ENCODE measurements at places on chromosomes 11 and 22.
A peak's percentile ranks its signal among the peaks of the same experiment; 100 is the strongest.

GRCh38 chr22:41367680-41368542 is 13.8 kb upstream of the TEF start:
- DNase-seq = peak; percentile 14

DNA sequence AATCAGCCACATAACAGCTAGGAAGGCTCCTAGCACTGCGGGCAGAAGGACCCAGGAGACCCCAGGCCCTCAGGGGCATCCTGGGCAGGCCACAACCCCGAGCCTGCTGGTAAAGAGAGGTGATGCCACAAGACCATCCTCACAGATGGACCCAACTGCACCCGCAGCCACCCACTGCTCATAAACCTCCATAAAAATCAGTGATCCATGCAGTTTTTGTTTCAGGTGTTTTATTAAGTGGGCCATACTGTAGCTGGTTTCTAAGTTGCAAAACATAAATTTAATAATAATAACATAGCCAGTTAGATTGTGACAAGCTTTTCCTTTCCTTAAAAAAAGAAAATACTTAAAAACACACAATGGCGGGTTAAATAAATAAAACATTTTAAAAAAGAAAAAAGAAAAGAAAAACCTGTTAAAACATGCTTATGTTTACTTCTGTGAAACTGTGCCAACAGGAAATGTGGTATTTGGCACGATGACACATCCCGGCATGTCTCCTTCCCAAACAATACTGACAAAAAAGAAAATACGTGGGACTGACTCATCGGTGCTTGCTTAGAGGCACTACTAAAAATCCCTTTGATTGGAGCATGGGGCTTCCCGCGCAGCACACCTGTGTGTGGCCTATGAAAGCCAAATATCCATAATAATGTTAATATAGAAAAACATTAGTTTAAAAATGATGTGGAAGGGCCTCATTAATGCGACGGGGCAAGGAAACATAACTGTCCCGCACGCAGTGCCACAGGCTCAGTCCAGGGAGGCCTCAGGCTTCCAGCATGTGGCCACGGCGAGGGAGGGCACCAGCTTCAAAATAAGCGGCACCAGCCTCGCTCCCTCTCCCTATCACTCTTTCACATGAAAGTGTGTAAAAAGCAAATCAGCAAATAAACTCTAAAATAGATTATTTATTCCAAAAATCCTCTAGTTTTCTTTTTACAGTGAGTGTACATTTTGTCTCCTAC is 47.5 kb upstream of the SCUBE2 start:
- DNase-seq = peak; percentile 93

- DNase-seq = no peak
Observed at GRCh38 chr11:74696500-74696899, 34.7 kb downstream of the CHRDL2 start.

GRCh38 chr11:33857933-33858371 is 33.9 kb downstream of the LMO2 start:
- DNase-seq = peak; percentile 64

GRCh38 chr22:32810555-32811133 is 9.1 kb downstream of the TIMP3 start:
- DNase-seq = no peak

- DNase-seq = peak; percentile 53
Observed at GRCh38 chr22:24996420-24996952, 44.0 kb downstream of the KIAA1671 start.

DNA sequence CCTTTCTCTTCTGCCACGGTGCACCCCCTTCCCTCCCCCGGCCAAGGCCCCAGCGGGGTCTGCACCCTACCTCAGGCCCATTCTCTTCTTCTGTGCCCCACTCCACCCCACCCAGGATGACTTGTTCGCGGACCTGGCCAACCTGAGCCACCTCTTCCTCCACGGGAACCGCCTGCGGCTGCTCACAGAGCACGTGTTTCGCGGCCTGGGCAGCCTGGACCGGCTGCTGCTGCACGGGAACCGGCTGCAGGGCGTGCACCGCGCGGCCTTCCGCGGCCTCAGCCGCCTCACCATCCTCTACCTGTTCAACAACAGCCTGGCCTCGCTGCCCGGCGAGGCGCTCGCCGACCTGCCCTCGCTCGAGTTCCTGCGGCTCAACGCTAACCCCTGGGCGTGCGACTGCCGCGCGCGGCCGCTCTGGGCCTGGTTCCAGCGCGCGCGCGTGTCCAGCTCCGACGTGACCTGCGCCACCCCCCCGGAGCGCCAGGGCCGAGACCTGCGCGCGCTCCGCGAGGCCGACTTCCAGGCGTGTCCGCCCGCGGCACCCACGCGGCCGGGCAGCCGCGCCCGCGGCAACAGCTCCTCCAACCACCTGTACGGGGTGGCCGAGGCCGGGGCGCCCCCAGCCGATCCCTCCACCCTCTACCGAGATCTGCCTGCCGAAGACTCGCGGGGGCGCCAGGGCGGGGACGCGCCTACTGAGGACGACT is 15.9 kb downstream of the RTN4RL2 start:
- no peak for DNase-seq

GRCh38 chr11:83574519-83574918 is 288.4 kb upstream of the CCDC90B start:
- DNase-seq = no peak

DNA sequence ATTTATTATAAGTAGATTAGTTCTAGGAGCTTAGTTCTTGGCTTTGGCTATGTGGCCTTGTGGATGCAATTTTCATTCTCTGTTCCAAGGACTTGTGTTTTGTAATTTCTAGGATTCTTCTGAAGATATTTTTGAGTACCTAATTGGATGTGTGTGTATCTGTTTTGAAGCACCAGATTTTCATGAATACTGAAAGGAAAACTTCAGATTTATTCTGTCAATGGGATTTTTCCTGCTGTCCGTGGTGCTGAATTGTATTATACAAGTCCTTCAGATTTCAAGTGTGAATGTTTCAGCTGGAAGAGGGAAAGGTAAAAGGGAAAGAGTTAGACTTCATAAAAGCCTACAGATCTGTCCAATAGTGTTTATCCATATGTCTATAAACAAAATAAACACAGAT is 18.2 kb upstream of the SYN3 start:
- DNase-seq = peak; percentile 2

DNA sequence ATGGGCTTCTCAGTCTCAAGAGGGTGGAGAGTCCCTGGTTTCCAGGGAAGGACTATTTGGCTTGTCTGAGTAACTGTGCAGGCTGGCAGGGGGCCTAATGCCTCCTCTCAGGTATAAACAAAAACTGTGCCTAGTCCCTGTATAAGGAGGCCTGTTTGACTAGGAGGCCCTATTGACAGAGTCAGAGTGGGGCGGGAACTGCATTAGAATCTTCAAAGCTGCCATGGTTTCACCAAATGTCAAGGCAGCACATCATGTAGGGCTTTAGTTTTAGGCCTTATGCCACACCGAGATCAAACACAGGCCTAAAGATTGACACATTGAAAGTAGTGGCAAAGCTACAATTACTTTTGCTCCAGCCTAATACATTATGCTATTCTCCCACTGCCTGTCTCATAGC is 611.5 kb upstream of the B3GAT1 start:
- DNase-seq = no peak

DNA sequence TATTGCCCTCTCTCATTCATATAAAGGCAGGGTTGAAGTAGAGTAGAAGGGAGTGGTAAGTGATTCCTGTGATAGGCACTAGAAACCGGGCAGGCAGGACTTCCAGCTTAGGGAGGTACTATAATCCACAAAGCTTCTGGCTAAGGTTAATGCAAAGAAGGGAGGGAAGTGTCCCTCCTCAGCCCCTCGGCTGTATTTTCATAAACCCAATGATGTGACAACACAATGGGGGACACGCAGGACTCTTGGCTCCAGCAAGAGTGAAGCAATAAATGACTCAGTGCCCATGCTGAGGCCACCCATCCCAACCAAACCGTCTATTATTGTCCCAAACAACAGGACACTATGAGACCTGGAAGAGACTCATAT is 90.7 kb downstream of the ETS1 start:
- no peak for DNase-seq

- DNase-seq = no peak
Observed at GRCh38 chr11:18151581-18151980, 19.2 kb downstream of the MRGPRX3 start.

DNA sequence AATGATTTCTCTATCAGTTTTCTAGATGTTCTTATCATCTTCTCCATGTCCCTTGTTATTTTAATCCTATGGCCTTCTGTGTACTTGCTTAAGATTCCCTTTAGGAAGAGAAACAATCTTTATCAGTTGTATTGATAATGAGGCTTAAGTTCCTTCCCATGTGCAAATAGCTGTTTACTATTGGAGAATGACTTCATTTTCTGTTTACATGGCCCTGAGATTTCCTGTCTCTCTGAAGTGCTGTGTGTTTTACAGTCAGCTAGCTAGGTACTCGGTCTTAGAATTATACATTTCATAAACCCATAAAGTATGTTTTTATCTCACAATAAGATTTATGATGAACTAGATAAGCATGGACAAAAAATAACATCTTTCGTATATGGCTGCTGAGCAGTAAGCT is 67.5 kb upstream of the CCDC179 start:
- DNase-seq = no peak

DNA sequence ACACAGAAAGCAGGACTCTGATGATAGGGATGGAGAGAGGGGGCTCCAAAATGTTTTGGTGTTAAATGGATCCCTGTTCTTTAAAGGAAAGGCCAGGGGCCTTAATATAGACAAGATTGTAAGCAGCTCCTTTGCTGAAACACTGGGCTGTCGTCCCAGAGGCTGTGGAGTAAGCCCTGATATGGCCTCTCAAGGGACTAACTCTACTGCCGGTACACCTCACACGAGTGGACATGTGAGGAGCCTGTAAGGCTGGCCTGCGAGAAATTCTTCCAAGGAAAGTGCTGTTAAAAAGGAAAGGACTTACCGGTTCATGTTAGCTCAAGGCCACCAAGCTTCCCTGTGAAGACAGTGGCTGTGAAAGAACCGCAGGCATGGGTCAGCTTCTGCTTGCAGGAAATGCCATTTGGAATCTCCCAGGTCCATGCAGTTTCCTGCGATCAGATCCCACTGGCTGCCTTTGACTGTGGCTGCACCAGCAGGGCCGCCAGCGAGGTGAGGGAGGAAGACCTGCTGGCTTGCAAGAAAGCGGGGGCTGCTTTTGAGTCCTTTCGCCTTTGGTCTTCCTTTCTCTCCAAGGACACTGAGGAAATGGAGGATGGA is 106.6 kb downstream of the PRR5L start:
- no peak for DNase-seq

DNA sequence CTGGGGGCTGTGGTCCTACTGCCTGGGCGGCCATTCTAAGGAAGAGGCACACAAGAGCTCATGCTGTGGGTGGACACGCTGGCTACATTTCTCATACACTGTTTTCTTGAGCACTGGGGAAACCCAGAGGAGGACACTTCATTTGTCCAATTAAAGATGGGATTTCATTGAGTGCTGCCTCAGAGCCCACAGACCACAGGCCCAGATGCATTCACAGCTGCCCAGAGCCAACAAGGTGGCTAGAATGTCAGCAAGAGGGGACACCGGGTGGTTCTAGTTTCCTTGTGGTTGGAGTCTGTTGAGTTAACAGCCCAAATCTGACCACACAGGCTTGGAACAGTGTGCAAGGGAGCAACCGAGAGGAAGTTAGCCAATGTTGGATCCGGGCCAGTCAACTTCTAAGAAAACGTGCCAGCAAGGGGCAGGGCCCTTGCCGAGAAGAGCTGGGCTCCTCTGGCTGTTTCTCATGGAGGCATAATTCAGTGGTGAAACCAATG is 35.0 kb upstream of the SORL1 start:
- peak; percentile 97 for DNase-seq

- DNase-seq = no peak
Observed at GRCh38 chr22:28222052-28222451, 303.0 kb upstream of the PITPNB start.

DNA sequence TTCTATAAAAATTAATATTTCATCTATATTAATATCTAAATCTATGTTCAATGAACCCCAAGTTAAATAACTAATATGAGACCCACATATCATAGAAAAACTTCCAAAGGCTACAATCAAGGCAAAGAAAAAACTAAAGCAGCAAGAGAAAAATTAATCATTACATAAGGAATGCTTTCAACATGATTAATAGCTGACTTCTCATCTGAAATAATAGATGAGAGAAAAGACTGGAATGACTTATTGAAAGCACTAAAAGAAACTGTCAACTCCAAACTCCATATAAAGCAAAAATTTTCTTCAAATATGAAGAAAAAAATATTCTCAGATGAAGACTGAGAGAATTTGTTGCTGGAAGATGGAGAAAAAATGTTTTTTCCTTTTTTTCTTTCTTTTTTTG is 13.0 kb downstream of the TRIM5 start:
- DNase-seq = no peak

DNA sequence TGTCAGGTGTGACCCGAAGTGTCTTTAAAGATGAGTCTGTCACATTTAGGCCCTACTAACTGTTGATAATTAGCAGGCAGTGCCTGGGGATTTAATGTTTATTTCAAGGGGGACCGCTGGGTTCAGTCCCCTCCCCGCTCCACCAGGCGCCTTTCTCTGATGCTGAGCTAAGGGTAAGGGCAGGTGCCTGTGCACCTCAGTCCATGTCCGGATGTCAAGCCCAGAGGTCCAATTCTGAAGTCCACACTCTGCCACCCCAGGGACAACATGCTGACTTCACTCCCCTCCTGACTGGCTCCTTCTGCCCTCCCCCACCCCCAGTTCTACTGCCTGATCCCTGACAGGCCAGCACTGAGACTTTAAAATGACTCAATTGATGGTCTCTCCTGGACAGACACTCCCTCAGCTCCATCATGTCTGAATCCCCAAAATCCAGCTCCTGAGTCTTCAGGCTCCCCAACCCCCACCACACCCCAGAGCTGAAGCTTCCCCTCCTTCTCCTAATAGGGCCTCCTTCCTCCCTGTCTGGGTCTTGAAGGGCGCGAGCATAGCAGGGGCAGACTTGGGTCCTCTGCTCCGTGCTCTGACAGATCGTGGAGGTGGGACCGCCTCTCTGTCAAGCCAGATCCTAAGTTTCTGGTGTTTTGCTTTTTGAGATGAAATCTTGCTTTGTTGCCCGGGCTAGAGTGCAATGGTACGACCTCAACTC is 49.8 kb upstream of the ANO1 start:
- no peak for DNase-seq

DNA sequence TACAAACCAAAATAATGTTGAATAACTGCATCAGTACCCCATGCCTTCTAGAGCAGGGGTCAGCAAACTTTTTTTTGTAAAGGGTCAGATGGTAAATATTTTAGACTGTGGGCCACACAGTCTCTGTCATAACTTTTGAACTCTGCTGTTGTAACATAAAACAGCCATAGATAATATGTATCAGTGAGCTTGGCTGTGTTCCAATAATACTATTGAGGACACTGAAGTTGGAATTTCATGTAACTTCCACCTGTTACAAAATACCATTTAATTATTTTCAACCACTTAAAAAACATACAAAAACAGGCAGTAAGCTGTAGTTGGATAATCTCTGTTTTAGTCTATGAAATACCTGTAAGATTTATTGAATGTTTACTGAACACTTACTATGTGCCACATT is 55.2 kb downstream of the PICALM start:
- DNase-seq = no peak

DNA sequence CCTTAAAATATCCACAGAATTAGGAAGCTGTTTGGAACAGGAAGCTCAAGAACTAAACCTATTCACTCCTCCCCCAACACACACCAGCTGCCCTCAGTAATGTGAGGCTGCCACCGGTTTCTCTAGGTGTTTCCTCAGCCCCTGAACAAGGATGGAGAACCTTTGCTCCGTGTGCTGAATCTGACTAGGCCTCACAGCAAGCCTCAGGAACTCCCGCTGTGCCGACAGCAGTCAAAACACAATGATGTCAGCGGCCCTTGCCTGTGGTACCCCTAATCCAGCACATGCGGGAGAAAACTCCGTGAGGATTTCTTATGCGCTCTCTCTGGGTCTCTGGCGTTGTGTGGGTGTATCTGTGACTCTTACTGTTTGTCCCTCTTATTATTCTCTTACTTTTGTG is 153.3 kb downstream of the EFCAB6 start:
- DNase-seq = peak; percentile 1

Data from astrocyte of the spinal cord (primary cell).